HFFc6 (cell line): ENCODE measurements at places on chromosomes 2 and 18. TPM values are rescaled to one million over a fixed set of nuclear protein-coding genes. Genes with fewer than 3 reads are reported as not detected.
A peak's percentile ranks its signal among the peaks of the same experiment; 100 is the strongest.

The FAM237A gene
- not detected in 3 replicates for total RNA-seq

The MLPH gene
- total RNA-seq = 33.1 to 44.1 TPM (median 39.3 TPM) in 3 replicates

The IMPA2 gene
- 1.3 and 2.5 TPM in 2 replicates for total RNA-seq

GRCh38 chr2:118830118-118830517 is 17.3 kb downstream of the EN1 start:
- H3K4me3 ChIP-seq = no peak overlapping the region
- H3K27me3 ChIP-seq = peaks cover 25% of the 10 kb centered on the region
- no peaks in the 10 kb centered on the region for H3K36me3 ChIP-seq
- DNase-seq = no peak
- H3K27ac ChIP-seq = no peak overlapping the region
- no peaks in the 10 kb centered on the region for H3K4me1 ChIP-seq

The FAM124B gene
- not detected in 3 replicates for total RNA-seq

- DNase-seq = no peak
- peak overlapping the region; percentile 54 for H3K4me3 ChIP-seq
- H3K27me3 ChIP-seq = peaks cover 12% of the 10 kb centered on the region
- peaks cover 10% of the 10 kb centered on the region; the same call in 1 of the 2 replicates for H3K4me1 ChIP-seq
Observed at GRCh38 chr2:9721344-9721743, 90.5 kb upstream of the YWHAQ start.

GRCh38 chr2:193943406-193943960 is 1713.5 kb upstream of the SLC39A10 start:
- no peaks in the 10 kb centered on the region for H3K36me3 ChIP-seq
- no peak overlapping the region for H3K27ac ChIP-seq
- H3K4me1 ChIP-seq = no peaks in the 10 kb centered on the region
- H3K4me3 ChIP-seq = no peak overlapping the region
- no peak for DNase-seq

- no peak overlapping the region for H3K27ac ChIP-seq
- H3K36me3 ChIP-seq = no peaks in the 10 kb centered on the region
Observed at GRCh38 chr2:60512062-60512622, 41.3 kb downstream of the BCL11A start.

GRCh38 chr2:104444889-104445288 is 409.0 kb upstream of the POU3F3 start:
- no peaks in the 10 kb centered on the region for H3K36me3 ChIP-seq
- DNase-seq = no peak
- H3K4me1 ChIP-seq = no peaks in the 10 kb centered on the region
- H3K27me3 ChIP-seq = no peaks in the 10 kb centered on the region

DNA sequence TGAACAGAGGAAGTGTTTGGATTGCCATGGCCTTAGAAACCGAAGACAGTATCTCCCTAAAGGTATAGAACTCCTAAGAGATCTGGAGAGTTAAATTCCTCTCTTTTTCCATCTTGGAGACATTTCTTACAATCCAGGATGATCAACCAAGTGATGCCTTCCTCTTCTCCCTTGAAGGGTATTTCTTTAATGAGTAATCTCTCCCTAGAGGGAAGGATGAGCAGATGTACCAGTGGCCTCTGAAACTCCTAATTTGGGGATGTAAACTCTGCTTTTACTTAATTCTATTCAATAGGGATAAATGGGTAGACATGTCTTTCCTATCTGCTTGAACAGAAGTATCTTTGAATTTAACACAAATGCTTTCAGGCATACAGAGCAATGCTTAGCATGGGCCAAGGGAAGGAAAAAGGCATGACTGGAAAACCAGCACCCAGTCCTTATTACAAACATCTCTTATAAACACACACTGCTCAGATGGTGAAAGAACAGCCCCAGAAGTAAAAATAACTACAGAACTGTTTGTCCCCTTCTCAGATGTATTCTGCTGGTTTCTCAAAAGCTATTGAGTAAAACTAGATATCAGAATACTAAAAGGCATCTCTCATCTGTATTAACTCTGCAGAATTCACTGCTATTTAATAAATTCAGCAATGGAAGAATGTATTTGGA is 4.7 kb upstream of the THNSL2 start:
- H3K36me3 ChIP-seq = no peaks in the 10 kb centered on the region
- no peaks in the 10 kb centered on the region for H3K4me1 ChIP-seq
- H3K27me3 ChIP-seq = peaks cover 22% of the 10 kb centered on the region
- DNase-seq = no peak

GRCh38 chr2:167318581-167318980 is 430.3 kb downstream of the XIRP2 start:
- H3K27me3 ChIP-seq = no peaks in the 10 kb centered on the region
- H3K4me1 ChIP-seq = no peaks in the 10 kb centered on the region
- no peak overlapping the region for H3K27ac ChIP-seq
- H3K36me3 ChIP-seq = no peaks in the 10 kb centered on the region
- no peak overlapping the region for H3K4me3 ChIP-seq

DNA sequence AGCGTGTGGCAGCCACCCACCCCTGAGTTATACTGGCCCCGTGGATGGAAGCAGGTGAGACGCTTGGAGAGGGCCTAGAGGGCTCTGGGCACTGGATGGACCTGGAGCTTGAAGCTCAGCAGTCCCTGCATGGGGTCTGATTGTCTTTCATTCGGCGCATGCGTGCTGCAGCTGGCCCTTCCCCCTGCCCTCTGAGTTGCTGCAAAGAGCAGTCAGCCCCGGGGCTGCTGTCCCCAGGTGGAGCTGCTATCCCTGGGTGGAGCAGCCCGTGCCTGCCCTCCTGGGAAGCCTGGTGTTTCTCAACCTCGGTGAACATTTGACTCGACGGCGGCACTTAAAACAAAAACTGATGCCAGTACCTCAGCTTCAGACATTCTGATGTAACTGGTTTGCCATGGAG is 29.6 kb downstream of the IGFBP5 start:
- H3K27ac ChIP-seq = no peak overlapping the region
- no peaks in the 10 kb centered on the region for H3K4me1 ChIP-seq
- H3K27me3 ChIP-seq = peaks cover 27% of the 10 kb centered on the region
- no peaks in the 10 kb centered on the region for H3K36me3 ChIP-seq

DNA sequence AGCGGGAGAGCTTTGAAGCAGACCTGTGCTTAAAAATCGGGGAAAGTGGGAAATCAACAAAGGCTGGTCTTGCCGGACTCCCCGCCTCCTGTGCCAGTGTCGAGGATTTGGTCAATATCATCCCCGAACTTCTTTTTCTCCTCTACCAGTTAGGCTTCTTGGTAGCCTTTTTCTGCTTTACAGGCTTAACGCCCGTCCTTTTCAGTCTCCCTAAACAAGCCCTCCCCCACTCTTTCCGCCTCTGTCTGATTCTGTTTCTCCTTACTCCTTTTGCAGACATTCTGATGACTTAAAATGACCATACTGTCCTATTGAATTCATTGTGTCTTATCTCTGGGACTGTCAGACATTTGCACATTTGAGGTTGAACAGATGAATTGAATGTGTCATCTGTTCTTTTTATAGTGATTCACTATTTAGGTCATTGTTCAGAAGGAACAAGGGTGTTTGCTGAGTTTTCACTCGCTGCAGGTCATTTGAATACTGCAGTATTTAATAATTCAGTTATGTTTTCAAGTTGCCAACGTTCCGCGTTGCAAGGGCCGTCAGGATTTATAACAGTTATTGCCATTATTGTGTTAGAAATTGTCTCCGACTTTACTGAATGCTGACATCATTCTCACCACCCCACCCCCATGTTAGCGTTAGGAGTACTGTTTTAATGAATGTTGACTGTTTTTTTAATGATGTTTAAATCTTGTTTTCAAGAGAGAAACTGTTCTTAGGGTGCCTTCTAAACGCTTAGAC is 1.1 kb downstream of the ITGAV start:
- H3K4me3 ChIP-seq = peak overlapping the region; percentile 92
- peak; percentile 32 for DNase-seq
- no peaks in the 10 kb centered on the region for H3K36me3 ChIP-seq
- H3K27ac ChIP-seq = peak overlapping the region; percentile 74
